ENCODE measurements at places on chromosomes 6 and 20.

DNA sequence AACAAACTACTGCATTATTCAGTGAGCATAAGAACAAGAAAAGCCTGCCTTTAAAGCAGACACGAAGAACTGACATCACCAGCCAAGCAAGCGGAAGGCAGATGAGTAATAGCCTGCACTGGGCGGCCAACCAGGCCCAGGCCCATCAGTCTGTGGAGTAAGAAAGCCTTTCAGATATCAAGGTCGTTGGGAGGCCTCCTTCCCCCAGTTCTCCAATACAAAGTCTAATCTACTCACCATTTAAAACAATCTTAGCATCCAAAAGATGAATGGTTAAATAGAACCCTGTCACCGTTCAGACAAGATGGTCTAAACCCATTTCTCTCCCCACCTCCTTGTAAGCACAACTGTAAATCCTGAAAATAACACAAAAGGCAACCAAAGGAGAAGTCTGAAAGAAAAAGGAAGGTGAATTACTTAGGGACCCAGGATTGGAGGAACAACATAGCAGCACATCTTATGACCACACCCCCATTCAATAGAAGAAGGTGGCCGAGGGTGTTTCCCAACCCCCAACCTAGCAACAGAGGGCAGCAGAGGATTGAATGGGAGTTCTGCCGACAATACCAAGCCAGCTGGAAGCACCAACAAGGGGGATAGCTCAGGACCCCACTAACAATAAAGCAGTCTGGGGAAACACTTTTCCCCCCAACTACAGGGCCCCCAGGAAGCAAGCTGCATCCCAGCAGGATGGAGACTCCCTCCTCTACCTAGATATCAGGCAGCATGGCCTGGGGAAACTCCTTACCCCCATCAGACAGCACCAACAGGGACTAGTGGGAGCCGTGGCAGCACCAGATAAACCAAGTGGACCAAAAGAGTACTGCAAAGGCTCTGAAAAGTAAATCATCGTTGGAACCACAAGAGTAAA is 67.9 kb downstream of the ZHX3 start:
- no peak for DNase-seq

DNA sequence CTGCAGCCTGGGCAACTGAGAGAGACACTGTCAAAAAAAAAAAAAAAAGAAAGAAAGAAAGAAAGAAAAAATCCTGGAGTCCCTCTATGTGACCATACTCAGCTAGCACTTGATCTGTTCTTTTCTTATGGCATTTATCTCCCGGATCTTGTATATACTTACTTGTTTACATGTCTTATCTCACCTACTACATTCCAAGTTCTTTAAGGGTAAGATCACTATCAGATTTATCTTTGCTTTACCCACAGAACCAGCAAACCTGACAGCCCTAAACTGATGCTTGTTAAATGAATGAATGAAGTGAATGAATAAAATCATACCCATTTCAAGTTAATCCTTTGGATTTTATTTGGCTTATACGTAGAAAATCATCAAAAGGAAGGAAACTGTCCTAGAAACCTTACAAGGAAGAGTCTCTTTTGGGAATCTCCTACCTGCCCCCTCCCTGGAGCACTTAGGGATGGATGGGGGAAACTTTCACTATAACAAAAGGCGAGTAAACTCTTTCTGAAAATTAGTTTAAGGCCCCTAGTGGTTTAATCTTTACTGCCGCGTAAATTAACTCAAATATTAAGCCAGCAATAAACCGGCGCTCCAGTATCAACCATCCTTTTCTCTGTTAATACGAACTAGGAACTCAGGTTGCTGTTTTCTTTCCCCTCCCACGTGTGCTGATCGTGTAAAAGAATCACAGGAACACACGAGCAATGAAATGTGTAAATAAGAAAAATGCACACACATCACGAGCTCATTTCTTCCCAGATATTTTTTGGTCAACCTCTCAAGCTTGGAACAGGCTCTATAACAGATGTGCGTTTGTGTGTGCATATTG is 1.3 kb upstream of the UTRN start:
- DNase-seq: no peak

- DNase-seq: no peak
Observed at GRCh38 chr6:3799719-3800118, 48.2 kb upstream of the PXDC1 start.

DNA sequence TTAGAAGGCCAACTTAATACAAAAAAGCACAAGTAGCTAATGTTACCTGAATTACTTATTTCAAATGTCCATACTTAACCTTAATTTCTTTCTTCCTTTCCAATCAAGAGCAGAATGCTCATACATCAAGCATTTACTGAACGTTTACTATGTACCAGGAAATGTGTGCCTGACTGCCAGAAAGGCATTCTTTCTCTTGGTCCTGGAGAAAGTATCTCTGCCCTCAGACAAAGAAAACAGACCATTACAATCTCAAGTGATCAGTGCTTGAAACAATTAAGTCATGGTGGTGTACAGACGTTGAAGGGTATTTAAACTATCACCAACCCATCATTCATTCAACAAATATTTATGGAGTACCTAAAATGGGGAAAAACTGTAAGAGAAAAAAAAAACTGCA is 26.4 kb downstream of the CSNK2A1 start:
- DNase-seq: no peak

GRCh38 chr20:46915575-46916257 is 21.1 kb downstream of the EYA2 start:
- DNase-seq: no peak

DNA sequence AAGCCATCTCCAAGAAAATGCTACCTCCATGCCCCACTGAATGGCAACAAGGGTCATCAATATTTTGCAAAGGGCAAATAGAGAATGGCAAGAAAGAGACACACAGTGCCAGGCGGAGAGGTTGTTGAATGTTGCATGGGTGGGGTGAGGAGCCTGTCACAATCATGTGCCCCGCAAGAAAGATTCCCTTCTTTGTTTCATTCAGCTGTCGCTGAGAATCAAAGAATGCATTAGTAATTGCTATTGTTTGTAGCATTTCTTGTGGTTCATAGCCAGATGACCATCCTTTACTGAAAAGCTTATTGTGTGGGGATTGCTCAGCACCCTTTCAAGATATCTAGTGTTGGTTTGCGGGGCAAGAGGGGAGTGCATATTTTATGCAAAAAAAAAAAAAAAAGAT is 166.5 kb upstream of the QKI start:
- no peak for DNase-seq

DNA sequence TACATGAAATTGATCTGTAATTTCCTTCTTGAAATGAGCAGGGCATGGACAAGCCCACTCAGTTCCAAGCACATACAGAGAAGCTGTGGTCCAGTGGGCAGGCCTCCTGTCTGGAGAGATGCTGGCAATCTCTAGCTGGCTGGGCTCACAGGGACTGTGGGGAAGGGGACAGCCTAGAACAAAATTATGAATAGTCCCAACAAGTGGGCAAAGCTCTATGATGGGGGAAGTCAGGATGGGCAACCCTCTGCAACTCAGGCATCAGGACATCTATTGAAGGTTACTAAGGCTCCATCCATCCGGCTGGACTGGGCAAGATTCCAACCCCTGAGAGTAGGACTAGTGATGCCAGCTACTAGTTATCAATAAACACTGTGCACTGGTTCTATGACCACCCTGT is 40.9 kb downstream of the TRERF1 start:
- no peak for DNase-seq

DNA sequence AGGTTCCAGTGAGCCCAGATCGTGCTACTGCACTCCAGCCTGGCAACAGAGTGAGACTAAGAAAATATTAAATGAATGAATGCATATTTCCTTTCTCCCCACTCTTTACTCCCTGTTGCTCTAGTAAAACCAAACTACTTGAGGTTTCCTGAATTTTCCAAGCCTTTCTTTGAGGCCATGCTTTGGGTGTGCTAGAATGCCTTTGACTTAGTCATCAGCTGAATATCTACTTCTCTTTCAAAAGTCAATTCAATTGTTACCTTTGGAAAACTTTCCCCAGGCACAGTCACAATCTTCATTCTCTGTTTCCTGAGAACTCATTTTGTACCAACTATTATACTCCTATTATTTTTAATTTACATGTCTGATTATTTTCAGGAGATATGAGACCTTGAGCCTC is 27.5 kb upstream of the CEP85L start:
- DNase-seq: no peak

GRCh38 chr6:160519603-160520042 is 144.5 kb downstream of the LPA start:
- DNase-seq: no peak

GRCh38 chr6:35079311-35080000 is 61.7 kb downstream of the TCP11 start:
- DNase-seq: no peak

- peak; percentile 88 for DNase-seq
Observed at GRCh38 chr6:57221936-57222742, at the start of gene RAB23. Gene RAB23, minus strand, starts transcription at chr6:57222307. Its CDS starts 11,927 bp downstream, at chr6:57210380.

DNA sequence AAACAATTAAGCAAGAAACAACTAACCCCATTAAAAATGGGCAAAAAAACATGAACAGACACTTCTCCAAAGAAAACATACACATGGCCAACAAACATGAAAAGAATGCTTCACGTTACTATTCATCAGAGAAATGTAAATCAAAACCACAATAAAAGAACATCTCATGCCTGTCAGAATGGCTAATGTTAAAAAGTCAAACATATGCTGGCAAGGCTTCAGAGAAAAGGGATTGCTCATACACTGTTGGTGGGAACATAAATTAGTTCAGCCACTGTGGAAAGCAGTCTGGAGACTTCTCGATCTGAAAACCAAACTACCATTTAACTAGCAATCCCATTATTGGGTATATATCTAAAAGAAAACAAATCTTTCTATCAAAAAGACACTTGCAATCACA is 217.5 kb downstream of the TINAG start:
- no peak for DNase-seq

DNA sequence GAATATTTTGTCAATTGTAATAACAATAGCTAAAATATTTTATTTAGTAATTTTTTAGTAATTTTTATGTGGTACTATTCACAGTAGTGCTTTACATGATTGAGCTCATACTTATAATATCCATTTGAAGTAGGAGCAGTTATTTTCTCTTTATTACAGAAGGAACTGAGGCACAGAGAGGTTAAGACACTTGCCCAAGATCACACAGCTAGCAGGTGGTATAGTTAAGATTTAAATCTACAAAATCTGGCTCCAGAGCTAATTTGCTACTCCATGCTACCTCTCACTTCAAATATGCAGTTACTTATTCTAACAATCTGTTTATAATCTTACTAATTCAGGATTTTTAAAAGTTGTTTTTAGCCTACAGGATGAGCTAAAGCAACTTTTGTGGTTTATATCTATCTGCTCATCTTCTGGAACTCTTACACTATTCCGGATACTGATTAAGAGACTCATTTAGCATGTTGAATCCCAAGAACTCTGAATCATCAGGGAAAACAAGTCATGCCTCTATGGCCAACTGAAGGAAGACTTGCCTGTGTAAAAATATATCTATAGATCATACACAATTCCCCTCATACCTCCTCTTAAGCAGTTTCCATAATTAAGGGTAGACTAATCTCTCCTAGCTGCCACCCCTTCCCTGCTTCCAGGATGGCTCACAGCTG is 324.2 kb downstream of the UBE3D start:
- no peak for DNase-seq

DNA sequence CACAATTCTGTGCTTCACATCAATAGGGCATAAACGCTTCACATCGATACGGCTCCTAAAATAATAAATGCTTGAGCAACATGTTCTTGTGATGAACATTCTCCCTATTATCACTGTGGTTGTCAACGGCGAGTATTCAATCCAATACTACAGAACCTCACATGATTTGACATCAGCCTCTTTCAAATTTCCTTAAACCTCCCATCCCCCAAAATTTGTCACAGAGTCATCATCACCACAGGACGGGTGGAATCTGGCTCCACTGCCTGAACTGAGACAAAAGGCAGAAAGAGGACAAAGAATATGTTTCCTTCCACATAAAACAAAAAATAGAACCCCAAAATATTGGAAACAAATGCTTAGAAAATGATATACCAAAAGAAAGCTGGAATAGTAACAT is 7.3 kb downstream of the THEMIS start:
- DNase-seq: peak; percentile 46

DNA sequence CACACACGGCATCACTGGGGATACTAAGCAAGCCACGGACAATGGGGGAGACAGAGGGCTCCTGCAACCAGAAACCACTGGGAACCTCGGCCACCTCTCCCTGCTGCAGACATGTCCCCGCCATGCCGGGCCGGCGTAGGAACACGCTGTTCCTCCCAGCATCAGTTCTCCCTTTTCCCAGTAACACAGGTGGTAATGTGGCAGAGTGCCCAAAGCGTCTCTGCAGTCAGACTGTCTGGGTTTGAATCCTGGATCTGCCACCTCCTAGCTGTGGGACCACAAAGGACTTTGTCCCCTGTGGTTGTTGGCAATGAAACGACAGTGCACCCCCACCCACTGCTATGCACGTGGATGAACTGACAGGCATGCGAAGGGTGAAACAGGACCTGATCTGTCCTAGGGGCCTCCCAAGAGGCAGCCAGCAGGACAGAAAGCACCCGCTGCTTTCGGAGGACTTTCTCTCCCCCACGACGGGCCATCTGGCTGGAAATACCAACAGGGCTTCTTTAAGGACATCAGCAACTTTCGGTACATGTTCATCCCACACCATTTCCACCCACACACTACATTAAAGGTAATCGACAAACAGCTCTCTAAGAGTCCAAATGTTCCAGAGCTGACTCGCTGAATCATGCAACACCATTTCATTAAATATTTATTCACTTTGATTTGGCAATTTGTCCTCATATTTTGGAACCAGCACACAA is 74.1 kb downstream of the SULF2 start:
- no peak for DNase-seq
